ENCODE measurements at places on chromosomes 13 and 19.
A peak's percentile ranks its signal among the peaks of the same experiment; 100 is the strongest.

DNA sequence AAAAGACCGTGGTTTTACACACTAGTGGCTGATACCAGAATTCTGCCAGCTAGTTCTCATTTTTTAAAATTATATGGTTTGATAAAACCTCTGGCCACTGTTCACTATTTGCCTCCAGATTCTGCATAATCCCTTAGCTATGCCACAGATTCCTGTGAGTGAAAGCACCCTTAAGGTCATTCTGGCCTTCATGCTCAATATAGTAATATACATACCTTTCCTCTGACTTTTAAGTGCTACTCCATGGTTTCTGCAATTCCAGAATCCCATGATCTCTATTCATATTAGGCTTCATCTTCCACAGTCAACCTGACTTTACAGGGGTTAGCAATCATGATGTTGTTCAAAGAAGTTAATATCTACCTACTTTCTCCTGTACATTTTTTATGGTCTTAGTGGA, 274.1 kb upstream of the EDNRB start:
- DNase-seq, result no peak

GRCh38 chr19:28497137-28497536, 715.8 kb downstream of the UQCRFS1 start:
- peak; percentile 49 for DNase-seq

GRCh38 chr13:54563286-54563685, 1534.7 kb downstream of the OLFM4 start:
- DNase-seq, result no peak

DNA sequence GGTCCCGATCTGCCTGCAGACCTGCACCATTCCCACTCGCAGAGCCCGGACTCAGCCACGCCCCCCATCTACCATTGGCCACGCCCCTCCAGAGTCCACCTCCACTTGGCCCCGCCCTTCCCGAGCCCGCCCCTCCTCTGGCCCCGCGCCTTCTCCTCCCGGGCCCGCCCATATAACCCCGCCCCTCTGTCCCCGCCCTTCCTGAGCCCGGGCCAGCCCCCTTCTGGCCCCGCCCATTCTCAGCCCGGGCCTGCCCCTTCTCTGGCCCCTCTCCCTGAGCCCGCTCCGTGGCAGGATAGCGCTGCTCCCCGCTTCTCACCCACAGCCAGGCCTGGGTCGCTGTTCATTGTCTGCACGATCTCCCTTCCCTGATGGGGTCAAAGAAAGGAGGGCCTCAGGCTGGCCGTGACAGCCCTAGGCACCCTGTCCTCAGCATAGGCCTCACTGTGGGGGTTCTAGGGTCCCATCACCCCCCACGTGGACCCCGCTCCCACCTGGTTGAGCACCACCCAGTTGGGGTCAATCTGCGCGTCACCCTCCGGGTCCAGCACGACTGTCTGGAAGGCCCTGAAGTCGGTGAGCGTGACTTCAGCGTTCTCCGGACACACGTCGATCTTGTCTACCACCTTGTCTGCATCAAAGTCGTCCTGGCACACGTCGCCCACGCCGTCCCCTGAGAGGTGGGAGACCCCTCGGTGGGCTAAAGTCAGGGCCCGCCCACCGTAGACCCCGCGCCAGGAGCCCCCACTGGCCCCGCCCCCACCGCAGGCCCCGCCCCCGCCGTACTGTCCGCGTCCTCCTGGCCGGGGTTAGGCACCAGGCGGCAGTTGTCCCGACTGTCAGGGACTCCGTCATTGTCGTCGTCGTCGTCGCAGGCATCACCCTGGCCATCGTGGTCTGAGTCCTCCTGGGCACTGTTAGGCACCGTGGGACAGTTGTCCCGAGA, 5.7 kb downstream of the COMP start:
- no peak for DNase-seq

GRCh38 chr19:38654628-38655055, 7.2 kb downstream of the ACTN4 start:
- no peak for DNase-seq

GRCh38 chr13:31201341-31202031, 1.7 kb downstream of the B3GLCT start:
- no peak for DNase-seq

DNA sequence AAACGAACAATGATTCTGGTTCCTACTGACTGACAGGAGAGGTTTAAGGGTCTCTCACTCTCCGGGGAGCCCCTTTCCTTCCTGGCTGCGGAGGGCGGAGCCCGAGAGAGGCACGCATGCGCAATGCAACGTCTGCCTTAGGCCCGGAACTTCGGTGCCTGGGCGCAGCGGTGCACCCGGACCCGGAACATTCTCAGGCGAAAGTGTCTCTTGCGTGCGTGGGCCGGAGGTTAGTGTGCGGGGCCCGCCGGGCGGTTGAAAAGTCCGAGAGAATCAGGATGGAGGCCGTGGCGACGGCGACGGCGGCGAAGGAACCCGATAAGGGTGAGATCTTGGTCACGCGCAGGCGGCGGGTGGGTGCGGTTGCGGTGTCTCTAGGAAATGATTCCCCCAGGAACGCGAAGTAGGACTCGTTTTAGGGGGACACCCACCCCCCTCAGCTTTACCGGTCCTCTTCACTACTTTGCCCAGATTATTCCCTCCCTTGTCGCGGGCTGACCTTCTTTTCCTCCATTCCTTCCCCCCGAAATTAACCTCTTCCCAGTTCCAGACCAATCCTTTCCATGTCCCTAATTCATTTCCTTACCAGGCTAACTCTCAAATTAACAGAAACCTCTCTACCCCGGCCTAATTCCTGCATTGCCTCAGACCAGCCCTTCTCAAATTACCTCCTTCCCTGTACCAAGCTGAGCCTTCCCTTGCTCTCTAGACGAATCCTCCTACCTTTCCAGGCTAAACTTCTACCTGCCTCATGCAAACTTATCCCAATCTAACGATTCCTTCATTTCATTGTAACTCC, at the start of gene CCDC97:
Gene CCDC97, plus strand, starts transcription at position 140 of the 799 bp plus-strand sequence. Its CDS starts 139 bp downstream, at position 279.
- DNase-seq, result no peak

DNA sequence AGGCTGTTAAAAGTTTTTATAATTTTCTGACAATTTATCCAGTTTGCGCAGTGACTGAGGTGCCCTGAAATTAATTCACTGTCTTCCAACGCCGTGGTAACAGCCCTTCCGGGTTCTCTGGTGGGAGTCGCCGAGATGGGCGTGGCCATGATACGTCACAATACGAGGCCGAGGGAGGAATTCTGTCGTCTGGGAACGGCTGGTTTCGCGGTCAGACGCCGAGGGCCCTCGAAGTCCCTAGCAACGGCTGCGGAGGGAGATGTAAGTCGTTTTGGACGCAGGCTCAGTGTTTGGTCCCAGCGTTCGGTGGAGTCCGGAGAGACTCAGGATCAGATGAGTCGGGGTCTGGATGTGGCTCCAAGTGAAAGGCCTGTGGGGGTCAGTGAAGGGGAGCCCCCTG, 21.7 kb downstream of the ZNF613 start:
- DNase-seq, result no peak
